Dermis lymphatic vessel endothelial cell (primary cell): ENCODE measurements at places on chromosomes 2 and 18. TPM values are rescaled to one million over a fixed set of nuclear protein-coding genes. Genes with fewer than 3 reads are reported as not detected.

The CYBRD1 gene
- 20.2 and 24.5 TPM in 2 replicates for total RNA-seq

The ANKRD30BL gene
- not detected in 2 replicates for total RNA-seq

The AQP12B gene
- not detected in 2 replicates for total RNA-seq

The CDH20 gene
- 0.09 and 0.11 TPM in 2 replicates for total RNA-seq

The CD302 gene
- 13.1 and 15.2 TPM in 2 replicates for total RNA-seq
